ENCODE measurements at places on chromosomes 13 and 19.

DNA sequence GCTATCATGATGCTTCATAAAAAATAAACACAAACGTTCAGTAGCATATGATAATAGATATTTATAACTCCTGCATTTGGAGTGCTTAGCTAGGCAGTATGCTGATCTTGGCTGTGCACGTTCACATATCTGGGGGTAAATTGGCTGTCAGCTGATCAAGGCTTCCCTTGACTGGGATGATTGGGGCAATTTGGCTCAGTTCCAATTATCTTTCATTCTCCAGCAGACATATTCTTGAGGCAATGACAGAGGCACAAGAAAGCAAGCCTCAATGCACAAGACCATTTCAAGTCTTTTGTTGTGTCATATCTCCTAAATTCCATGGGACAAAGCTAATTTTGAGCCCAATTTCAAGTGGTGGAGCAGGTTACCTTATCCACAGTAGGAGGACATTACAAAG is 142.0 kb downstream of the DLEU7 start:
- no peak for DNase-seq

- no peak for DNase-seq
Observed at GRCh38 chr13:58598241-58598640, 966.7 kb downstream of the PCDH17 start.

GRCh38 chr13:96044238-96044637 is 9.0 kb downstream of the UGGT2 start:
- DNase-seq = no peak

- DNase-seq = no peak
Observed at GRCh38 chr13:20782116-20782708, 8.5 kb upstream of the EEF1AKMT1 start.

DNA sequence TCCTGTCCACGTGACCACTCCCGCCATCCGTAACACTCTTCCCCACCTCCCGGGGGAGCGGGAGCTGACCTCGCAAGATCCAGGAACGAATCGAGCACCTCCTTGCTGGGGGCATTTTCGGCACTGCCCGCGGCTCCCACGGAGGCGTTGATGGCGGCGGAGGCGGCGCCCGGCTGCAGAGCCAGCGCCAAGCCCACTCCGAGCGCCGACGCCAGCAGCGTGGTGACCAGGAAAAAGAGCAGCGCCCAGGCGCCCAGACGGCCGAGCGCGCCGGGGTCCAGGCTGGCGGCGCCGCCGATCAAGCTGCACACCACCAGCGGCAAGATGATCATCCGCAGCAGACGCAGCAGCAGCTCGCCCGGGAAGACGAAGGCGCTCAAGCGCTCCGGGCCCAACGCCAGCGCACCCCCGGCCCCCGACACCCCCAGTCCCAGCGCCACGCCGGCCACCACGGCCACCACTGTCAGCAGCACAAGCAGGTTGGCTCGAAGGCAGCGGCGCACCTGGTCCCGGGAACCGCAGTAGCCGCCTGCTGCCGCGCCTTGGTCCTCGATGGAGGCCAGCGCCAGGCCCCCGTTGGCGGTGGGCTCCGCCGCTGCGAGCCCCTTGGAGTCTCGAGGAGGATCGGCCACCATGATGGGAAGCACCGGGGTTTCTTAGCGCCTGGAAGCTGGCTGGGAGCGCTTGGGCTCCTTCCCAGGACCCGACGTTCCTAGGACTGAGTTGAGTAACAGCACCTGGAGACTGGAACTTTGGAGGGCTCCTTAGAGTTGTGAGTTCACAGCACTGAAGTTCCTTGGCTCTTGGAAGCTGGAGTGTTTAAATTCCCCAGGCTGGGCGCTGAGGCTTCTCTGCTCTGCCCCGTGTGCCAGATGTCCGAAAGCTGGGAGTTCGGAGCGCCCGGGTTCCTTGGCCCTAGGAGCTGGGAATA is 798 bp downstream of the SLC1A5 start:
- peak; percentile 20 for DNase-seq

GRCh38 chr13:41670873-41671443 is 213.6 kb downstream of the RGCC start:
- no peak for DNase-seq

DNA sequence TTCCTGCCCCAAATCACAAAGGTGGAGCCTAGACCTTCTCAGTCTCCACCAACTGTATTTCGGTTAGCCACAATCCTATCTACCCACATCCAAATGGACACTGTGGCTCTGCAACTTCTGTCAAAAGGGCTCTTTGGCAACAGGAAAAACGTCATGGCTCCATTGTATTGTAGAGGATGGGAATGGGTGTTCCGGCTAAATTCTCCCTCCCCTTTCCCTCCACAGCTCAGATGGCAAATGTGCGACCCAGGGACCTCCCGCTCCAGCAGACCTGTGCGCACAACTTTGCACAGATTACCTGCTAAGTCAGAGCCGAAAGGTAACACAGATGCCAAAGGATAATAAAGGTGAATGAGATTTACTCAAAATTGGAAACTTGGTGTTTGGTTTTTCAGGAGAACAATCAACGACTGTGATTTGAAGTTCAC is 968 bp upstream of the KL start:
- DNase-seq = no peak

DNA sequence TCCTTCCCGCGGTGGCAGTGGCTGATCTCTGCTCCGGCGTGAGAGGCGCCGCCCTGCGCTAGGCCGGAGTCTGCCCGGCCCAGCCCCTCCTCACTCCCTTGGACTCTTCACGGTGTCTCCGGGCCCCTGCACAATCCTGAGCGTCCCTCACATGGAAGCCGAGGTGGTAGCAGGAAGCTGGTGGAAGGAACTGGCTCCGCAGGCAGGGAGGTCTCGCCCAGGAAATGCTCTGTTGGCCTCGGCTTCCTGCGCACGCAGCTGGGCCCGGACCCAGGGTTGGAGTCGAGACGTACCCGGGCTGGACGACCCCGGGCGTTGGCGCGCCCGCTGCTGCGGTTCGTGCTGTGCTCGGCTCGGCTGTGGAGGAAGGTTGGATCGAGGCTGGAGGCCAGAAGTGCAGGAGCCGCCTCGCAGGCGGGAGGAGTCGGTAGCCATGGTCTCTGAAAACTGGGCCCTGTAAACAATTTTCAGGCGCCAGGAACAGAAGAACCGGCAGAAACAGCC is 46.3 kb downstream of the ZNF724 start:
- no peak for DNase-seq

DNA sequence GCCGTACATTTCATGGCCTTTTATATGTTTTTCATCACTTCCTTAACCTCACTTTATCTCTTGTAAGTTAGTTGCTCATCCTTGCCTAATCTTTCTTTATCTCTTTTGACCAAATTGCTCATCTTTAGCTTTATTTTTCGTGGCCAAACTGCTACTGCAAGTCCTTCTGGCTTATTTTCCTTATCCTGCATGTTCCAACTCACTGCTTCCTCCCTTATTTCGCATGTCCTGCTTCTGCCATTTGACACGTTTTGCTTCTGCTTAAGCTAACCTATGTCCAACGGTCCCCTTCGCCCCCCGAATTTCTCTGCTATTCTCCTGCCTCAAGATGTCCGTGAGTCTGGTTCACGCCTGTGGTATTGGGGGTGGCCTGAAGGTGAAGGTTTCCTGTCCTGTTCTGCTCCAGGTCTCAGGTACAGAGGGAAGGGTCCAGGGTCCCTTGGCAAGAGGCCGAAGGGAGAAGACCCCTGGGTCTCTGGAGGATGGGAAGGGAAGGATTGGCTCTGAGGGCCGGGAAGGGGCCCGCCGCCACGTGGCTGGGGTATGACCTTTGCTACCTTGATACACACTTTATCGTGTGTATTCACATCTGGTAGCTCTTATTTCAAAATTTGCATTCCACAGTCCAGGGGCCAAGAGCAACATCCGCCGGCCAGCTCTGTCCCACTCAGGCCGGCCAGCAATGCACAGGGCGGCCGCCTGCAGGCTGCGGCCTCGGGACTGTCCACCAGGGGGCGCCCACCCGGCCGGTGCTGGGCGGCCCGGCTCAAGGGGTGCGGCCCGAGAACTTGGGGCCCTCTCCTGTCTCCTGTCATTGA is 2.9 kb upstream of the C19orf85 start:
- peak; percentile 64 for DNase-seq

DNA sequence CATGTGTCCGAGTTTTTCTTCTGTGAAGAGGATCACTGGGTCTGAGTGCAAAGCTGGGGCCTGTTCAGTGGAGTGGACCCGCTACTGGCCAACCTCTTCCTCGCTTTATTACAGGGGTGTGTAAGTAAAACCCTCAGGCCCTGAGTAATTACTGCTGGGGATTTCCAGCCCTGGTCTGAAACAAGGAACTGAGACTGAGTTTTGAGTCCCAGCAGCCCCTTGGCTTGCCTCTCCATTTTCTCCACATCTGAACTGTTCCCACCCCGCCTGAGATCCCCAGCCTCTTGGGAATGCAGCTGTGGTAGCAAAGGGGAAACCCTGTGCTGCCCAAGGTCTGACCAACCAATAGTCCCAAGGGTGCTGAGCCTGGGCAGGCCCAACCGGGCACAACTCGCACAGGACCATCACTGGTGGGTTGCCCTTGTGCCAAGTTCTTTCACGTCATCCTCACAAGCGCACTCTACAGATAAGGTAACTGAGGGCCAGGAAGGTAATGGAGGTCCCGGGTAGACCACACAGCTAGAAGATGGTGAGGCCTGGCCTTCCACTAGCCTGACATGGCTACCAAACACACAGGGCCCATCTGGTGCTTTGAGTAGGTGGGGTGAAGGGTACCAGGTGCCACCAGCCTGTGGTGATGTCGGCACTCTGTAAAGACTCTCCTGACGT is 13.7 kb upstream of the SLC35E1 start:
- peak; percentile 34 for DNase-seq

DNA sequence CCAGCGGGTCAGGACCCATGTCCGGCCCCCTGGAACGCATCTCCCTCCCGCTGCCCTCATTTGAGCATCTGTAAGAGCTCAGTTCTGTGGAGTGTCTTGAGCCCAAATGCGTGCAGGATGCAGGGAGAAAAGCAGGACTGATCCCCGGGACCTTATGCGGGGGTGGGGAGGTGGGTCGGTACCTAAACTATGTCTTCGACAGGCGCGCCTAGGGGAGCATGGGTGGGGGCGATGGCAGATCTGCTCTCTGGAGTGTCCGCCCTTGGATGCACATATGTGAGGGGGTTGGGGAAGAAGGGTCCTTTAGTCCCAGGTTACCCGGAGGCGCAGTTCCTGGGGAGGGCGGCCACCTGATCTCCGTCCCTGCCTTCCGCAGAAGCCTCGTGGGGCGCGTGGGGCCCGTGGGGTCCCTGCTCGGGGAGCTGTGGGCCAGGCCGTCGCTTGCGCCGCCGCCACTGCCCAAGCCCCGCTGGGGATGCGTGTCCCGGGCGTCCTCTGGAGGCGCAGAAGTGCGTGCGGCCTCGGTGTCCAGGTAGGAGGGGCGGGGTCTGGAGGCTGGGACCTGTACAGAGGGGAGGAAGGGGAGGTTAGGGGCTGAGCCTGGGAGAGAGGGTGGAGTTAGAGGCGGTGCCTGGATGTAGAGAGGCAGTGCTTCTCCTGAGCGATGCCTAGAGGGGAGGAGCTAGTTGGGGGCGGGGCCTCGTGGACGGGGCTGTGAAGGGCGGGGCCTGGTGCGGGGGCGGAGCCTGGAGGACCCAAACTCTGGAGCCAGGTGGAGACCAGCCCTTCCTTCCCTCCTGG is 2.9 kb downstream of the CILP2 start:
- DNase-seq = peak; percentile 63

DNA sequence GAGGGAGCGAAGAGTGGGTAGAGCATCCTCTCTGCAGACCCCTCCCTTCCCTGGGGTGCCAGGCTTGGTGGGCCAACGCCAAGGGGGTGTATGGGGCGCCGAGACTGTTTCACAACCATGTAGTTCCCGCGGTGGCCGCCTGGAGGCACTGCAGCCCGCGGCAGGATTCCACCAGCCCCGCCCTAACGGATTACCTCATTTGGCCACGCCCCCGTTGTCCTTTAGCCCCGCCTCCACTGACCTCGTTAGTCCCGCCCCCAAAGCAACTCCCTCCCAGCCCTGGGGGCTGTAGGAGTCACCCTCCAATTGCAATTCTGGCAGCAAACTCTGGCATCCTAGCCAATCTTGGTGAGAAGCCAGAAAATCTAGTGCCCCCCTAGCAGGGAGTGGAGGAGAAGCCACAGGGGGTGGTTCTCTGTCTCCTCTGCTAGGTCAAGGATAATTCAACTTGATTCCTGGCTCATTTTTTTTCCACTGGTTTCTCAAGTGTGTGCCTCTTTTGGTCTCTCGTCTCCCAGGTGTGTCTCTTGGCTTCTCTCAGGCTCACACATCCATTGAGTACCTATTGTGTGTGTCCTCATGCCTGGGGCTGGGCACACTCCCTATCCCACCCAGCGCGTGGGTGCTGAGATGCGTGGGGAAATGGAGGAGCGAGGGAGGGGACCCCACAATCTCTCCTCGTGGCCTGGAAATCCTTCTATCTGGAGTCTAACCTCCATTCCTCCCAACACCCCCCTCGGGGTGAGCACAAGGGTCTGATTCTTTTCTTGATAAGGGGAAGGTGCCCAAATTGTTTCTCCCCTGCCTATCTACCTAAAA is 2.0 kb downstream of the OLFM2 start:
- DNase-seq = peak; percentile 71

GRCh38 chr13:28411831-28412353 is 83.0 kb downstream of the FLT1 start:
- no peak for DNase-seq

- no peak for DNase-seq
Observed at GRCh38 chr13:112849500-112849899, 119.5 kb upstream of the MCF2L start.

- no peak for DNase-seq
Observed at GRCh38 chr19:56622374-56622773, 20.6 kb upstream of the SMIM17 start.

GRCh38 chr13:20230913-20231838 is 943 bp downstream of the GJB6 start:
- no peak for DNase-seq

DNA sequence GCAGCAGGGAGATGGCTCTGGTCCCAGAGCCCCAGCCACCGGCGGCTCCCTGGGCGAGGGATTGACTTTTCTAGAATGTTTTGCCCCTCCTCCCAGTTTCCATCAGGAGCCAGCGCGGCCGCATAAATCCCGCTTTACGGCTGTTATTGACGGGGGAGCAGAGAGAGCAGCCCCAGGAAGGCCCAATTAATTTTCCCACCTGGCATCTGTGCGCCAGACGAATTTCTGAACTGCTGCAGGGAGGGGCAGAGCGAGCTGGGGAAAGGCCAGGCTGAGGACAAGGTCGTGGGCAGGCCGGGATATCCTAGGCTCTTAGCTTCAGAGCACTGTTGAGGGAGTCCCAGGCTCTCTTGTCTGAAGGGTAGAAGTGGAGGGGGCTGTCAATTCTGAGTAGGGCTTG is 24.7 kb downstream of the ZNRF4 start:
- no peak for DNase-seq

- no peak for DNase-seq
Observed at GRCh38 chr13:110399801-110400200, 92.7 kb downstream of the COL4A2 start.

Data from effector CD4-positive, alpha-beta T cell (primary cell).